Vagina (tissue), 2 donors: ENCODE measurements at places on chromosomes 6 and 20. TPM values are rescaled to one million over a fixed set of nuclear protein-coding genes. Genes with fewer than 3 reads are reported as not detected.

Gene COL21A1
- total RNA-seq, result 16.7 TPM

Gene MEI4
- total RNA-seq, result not detected

Gene FAM83D
- total RNA-seq, result 20.4 TPM

Gene SCRT2
- total RNA-seq, result not detected
